NCI-H82 (cell line): ENCODE measurements at places on chromosomes 7 and 10.

DNA sequence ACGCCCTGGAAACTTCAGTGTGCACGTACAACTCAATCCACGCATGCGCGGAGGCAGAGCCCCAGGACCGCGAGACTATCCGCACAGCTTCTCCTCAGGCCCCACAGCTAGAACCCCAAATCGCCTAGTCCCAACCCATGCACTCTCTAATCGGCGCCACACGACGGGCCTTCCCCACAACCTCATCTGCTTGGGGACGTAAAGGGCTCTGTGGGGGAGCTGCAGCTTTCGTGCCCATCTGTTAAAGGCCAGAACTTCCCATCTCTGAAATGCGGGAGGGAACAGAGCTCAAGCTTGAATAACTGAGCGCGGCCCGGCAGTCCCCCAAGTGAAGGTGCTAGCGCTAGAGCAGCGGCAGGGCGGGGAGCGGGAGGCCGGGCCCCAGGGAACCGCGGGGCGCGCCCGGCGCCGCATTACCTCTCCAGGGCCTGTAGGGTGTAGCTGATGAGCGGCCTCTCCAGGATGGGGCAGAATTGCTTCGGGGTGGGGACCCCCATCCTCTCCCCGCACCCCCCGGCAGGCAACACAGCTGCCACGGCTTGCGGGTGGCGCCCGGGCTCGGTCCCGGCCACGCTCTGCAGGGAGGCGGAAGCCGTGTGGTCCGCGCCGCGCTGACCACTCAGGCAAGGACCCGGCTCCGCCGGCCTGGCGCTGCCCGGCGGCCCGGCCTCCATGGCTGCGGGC, 547 bp downstream of the CRPPA start:
- DNase-seq: peak; percentile 90

DNA sequence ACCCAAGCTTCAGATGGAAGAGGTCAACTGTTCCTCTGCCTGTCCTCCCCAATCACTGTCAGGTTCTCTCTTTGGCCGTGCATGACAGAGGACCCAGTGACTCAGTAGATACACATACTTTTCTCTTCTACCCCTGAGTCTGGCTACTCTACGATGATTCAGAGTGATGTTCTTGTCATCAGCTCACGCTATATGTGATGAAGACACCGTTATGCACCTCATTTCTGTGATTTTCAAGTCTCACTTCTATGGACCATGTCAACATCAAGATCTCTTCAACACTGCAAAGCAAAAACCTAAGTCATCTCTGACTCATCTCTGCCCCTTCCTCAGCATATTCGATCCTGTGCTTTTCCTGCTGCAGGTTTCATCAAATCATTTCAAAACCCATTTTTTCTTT, 76.6 kb upstream of the DGKI start:
- DNase-seq: no peak

DNA sequence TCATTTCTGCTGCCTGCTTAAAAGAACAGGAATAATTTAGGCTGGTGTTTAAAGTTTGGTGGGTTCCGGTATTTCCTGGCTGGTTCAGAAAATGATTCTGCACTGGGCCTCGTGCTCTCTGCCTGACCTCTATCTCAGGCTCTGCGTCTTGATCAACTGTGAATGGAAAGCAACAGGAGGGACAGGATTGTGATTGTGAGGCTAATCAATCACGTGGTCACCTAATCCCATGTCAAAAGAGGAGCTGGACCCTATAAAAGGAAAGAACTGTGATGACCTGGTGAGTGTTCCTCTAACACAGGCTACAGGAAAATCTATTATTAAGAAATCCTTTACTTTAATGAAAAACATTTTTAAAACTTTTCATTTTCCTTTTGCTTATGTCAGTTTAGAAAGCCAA, at the start of gene DHX32:
DHX32 (minus strand) TSS at position 101 of the 400 bp plus-strand sequence. CDS start 468 bp downstream, outside the sequence.
- DNase-seq: peak; percentile 83

DNA sequence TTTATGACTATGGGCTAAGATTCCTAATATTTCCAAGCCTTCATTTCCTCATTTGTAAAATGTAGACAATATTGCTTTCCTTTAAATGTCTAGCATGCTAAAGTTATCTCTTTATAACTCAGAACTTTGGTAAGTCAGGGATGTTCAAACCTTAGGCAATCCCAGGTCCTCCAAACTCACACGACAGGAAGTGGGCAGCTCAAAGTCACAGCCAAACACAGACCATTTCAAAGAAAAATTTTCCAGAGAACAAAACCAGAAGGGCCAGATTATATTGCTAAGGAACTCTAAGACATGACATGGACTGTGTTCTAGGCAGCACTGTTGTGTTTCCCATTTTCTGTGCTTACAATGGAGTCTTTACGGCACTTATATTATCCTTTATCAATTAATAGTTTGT, 87.8 kb upstream of the DYNC1I1 start:
- DNase-seq: no peak

DNA sequence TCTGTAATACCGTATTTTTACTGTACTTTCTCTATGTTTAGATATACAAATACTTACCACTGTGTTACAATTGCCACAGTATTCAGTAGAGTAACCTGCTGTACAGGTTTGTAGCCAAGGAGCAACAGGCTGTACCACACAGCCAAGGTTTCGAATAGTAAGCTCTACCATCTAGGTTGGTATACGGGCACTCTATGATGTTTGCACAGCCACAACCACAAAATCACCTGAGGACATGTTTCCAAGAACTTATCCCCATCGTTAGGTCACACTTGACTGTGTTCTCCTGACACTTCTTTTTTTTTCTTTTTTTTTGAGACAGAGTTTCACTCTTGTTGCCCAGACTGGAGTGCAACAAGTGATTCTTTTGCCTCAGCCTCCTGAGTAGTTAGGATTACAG, 134.6 kb upstream of the TRIM24 start:
- no peak for DNase-seq

DNA sequence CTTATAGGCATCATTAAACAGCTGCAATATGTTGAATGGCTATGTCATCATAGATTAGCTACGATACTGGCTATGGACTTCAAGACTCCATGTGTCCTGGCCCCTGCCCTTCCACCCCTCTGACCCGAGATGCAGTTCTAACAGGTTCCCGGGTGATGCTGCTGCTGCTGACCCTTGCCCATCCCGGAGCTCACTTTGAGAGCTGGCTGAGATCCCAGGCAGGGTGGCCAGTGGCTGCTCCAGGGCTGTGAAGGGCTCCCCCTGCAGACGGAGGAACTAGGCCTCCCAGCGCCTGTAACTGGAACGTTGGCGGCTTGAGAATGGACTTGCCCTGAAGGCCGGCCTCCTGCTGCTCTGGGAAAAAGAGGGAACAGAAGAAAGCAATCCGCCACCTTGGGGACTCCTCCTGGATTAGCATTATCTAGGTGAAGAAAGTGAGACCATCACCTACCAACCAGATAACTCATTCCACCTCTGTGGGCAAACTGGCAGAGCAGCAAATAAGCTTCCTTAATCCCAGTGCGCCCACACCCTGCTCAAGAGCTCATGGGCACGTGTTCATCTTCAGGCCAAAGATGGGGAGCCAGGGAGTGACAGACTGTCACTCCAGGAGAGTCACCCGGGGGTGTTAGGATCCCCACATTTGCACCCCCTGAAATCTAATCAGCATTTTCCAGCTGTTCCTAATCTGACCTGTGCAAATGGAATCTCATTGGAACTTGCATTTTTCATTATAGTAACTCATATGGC, 56.8 kb downstream of the PARP12 start:
- peak; percentile 50 for DNase-seq

GRCh38 chr7:119254742-119255141, 1018.2 kb upstream of the KCND2 start:
- no peak for DNase-seq

DNA sequence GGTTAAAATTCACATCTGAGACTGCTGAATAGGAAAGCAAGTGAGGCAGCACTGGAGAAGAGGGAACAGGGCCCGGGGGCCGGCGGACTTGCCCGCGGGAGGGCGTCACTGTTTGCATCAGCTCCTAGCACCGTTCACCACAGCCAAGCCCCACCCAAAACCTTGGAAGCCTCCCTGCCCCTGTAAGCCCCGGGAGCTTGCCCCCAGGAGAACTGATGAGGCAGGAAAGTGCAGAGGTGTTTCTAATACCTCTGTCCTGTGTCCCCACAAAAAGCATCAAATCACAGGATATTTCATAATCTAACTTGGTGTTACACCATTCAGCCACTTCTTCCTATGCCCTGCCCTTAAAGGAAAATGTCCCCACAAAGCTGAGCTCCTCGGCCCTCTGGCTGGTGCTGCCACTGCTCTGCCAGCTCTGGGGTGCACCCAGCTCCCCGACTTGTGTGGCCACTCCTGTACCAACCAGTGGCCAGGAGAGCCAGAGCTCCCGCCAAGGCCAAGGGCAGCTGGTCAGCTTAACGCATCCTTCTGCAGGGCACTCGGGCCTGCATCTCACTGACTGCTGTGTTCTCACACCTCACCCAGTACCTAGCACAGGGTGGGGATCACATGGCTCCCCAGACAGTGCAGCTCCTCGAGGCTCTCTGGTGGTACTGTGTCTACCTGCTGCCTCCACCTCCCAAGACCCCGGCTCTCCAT, 47.3 kb upstream of the CNPY1 start:
- no peak for DNase-seq

DNA sequence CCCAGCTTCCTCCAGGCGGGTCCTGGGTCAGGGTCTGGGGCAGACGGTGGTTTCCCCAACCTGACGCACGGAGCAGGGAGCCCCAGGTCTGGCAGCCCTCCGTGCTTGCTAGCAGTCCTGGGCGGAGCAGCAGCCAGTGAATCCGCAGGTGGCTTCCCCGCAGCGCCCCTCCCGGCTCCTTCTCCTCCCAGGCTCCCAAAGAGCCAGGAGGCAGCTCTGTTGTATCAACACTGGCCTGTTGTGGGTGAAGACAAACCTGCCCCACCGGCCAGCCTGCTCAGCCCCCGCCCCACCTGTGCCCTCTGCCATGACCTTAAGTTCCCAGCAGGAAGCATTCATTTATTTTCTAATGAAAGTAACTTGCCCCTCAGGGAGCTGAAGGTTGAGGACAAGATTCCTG, 24.0 kb upstream of the TMEM213 start:
- no peak for DNase-seq

DNA sequence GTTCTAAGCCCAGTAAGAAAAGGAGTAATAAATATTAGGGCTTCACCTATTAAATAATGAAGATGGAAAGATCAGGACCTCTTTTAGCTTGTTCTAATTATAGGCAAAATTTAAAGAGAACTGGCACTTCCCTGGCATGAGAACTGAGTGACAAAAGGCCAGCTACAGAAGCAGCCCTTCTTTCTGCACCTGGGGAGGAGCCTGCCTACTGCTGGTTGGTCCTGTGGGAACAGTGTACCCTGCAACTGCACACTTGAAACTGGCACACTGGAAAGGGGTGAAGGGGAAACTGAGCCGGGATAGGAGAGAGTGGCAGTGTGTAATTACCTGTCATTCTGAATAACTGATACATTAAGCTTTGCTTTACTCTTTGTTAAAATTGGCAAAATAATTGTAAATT, 80.4 kb downstream of the SHH start:
- DNase-seq: no peak

GRCh38 chr10:3287572-3288445, 115.2 kb upstream of the PITRM1 start:
- DNase-seq: no peak

DNA sequence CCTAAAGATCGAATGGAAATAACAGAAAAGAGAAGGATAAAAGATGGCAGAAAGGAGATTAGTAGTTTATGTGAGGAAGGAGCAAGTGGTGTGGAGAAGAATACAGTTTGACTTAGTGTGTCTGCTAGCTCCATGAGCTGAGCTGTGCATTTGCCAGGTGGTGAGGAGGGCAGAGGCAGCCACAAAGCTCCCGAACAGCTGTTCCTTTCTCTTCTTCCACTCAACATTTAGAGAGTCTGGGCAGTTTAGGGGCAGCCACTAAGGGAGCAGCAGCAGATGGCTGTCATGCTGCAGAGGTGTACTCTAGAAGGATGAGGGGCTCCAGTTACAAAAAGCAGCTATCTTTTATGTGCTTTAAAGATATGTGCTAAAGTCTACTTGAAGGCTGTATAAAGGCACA, 674.4 kb downstream of the GRM8 start:
- peak; percentile 99 for DNase-seq

DNA sequence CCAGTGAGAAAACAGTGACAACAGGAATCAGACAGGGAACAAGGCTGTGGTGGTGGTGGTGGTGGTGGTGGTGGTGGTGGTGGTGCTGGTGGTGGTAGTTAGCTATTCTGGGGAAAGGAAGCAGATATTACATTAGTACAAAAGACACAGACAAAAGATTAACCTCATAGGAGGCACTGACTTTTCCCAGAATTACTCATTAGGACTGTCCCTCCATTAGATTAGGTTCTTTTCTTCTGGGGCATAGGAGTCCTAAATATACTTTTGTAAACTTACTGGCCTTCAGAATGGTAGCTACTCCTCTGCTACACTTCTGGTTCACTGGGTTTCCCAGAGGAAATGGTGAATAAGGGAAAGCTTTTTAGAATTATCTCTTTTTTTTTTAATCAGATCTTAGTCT, 156.6 kb upstream of the SEMA3D start:
- DNase-seq: no peak

DNA sequence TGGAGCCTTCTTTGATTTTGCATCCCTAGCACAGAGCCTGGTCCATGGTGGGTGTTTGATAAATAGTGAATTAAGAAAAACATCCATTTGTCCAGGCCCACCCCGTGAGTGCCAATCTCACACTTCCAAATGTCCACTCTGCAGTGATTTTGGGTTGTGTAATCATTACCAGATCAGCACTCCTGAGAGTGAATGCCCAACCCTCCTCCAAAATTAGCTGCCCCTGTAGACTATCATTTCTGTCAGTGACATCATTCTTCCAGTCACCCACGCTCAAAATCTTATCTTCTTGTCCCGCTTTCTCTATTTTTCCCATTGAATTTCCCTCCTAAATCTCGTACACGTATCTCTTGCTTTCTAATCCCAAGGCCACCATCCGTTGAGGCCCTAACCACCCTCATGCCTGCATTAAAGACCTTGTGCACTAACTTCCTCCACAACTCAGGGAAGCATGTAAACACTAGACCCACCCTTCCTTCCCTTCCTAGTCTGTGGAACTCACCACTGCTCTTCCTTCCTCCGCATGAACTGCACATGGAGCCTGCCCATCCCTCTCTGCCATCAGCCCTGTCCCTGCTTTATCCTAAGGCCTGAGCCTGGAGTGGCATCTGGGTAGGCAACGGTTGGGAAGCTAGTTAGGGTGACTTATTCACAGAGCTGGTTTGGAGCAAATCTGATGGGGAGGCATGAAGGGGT, 32.8 kb downstream of the PIK3AP1 start:
- no peak for DNase-seq

DNA sequence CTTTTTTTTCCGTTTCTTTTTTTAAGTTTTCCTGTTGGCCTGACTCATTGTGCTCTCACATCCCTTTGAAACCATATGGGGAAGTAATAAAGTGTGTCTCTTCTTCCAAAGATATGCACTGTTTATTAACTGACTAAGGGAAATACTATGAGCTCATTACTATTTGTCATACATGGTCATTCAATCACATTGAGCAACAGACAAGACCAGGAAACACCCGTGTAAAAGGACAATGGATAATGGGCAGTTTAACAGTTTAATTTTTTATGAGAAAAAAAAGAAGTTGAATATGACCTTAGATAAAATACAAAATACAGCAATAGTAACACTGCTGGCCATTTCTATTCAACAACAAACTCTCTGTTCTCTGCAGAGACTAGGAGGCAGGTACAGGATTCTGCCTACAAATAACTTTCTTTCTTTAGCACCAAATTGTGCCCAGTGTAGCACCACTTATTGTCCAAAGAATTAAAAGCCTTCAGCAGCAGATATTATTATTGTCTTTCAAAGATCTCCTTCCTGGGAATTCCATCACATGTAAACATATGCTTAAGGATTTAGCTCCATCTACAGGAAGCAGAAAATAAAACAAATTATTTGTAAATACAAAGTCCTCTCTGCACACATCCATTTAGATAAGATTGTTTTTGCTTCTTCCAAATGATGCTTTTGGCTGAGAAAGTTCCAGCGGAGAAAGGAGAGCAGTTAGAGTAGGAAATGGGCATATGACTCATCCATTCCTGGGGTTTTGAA, 55.0 kb upstream of the AKR1E2 start:
- DNase-seq: peak; percentile 16
